ENCODE measurements at places on chromosomes 5 and 9.

DNA sequence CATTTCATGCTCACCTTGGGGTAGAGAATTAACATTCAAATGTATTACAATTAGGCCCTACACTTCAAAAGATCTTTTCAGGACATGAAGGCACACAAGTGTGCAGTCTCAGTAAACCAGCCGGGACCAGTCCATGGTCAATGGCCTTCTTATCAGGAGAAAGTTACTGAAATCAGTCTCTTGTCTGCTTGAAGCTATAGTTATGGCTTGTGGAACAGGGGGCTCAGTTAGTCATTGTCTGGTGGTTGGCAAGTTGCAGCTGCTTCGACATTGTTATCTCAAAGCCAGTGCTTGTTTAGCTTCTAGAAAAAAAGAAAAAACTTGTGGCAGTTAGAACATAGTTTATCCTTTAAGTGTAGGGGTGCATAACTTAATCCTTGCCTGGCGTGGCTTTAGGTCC, 213.1 kb upstream of the ACO1 start:
- no peak for DNase-seq

DNA sequence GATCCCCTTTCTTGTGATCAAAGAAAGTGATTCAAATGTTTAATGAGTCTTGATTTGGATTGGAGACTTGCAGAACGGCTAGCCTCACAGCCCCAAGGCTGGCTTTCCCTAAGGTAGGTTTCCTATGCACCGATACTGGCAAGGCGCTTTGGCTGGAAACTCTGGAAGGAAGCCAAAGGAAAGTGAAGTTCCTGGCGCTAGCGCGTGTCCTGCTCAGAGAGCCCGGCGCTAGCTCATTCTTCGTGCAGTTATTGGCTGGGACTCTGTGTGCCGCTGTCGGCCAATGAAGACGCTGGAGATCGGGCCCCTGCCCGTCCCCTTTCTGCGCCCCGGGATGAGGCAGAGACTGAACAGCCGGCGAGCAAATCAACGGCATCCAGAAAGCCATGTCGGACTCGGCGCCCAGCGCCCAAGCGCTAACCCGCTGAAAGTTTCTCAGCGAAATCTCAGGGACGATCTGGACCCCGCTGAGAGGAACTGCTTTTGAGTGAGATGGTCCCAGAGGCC, at the start of gene PCDHGC3:
TSS of gene PCDHGC3 (plus strand) at position 342 of the 507 bp plus-strand sequence. CDS start at position 493, 151 bp downstream.
- peak; percentile 96 for DNase-seq

DNA sequence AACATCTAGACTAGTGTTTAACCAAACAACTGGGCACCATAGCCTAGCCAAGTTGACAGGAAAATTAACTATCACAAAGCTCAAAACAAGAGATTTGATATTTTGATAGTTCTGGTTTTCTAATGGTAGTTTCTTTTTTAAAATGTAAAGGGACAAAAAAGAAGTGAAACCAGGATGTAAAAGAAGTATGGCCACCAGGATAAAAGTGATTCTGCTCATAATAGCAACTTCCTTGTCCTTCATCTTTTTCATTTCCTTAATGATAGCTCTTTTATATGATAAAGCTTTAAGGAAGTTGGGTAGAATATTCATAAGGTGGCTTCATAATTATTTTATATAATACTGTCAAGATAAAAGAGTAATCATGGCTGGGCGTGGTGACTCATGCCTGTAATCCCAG, 139.1 kb downstream of the BASP1 start:
- no peak for DNase-seq

GRCh38 chr5:1104327-1105006, 7.4 kb downstream of the SLC12A7 start:
- no peak for DNase-seq

DNA sequence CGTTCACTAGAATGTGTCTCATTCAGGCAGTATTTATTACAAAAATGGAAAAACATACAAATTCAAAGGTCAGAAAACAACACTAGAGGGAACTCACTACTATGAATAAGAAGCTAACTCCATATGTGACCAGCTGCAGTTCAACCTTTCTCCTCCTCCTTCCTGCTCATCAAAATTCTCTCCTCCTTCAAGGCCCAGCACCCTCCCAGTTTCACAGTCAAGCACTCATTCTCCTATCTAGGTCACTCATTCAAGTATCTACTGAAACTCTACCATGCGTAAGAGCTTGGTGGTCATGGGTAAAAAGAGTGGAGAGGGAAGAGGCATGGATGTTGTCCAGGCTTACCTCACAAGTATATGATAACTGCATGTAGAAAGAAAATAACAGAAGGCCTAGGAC, 27.7 kb downstream of the ECPAS start:
- no peak for DNase-seq

GRCh38 chr9:122213589-122214413, 15.0 kb downstream of the LHX6 start:
- DNase-seq: peak; percentile 59

DNA sequence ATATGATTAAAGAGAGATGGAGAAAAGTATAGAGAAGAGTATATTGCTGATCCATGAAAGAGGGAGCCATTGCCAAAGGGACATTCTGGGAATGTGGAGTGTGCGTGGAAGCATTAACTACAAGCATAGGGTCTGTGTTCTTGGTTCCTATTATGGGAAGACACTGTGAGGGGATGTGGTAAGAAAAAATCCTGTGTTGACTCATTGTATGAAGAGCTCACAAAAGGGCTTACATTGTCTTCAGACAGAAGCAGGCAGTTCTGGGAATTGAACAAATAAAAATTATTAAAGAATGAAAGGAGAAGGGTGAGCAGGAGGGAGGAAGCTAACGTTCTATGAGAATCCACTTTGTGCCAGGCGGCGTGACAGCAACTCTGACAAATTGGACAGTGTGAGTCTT, 250.4 kb upstream of the CHD1 start:
- no peak for DNase-seq

DNA sequence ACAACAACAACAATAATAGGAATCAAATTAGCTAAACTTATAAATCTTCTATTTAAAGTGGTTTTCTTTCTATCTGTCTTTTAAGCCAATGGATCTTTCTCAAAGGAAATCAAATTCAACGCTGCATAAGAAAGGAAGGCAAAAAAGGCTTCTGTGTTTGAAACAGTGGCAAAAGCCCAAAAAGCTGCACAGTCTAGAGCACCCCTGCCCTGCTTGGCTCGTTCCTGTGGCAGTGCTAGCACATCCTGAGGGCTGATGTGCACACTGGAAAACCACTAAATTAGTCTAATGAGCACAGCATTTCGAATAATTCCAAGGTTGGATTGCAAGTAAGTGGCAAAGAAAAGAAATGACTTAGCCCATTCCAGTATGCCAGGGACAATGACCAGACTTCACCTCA, 80.7 kb downstream of the AP3B1 start:
- no peak for DNase-seq

DNA sequence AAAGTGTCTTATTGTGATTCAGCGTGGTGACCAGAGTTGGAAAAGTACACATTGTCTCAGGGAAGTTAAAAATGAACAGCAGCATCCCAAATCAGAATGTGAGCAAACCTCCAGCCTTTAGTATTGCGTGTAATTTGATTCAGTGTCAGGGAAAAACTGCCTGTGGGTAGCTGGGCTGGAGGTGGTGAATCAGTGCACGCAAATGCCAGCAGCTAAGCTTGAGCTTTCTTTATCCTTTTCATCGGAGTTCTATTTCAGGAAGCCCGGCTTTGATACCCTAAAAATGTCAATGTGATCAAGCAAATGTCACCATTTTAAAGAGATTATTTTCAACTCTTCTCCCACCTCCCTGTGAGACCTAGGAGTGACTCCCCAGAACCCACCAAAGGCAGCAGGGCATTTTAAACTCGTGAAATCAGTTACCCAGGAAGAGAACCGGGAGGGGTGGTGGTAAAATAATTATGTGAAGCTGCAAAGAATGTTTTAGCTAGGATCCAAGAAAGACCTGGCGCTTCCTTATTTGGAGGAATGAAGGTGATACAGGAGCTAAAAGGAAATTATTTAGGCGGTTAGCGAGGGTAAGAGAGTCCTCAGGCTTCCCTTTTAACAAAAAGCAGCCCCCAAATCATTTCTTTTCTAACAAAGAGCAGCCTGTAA, 25.7 kb upstream of the C5orf47 start:
- peak; percentile 86 for DNase-seq

DNA sequence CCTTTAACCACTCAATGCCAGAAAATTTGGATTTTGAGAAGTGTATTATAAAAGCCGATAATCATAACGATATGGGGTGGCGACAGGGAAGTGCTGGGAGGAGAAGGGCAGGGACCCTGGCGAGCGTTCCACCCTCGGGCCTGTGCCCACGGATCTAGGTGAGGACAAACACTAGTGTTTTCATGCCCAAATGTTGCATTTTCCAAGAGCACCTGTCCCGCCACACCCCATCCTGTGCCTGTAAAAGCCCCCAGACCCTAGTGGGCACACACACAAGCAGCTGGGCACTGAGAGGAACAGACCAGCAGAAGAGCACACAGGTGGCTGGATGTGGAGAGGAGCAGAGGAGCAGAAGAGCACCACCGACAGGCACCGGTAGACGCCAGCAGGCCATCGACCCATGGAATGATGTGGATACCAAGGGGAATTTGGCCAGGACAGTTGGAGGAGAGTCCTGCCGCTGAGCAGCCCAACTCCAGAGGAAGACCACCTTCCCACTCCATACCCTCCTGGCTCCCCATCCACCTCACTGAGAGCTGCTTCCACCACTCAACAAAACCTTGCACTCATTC, 315.0 kb downstream of the EDIL3 start:
- no peak for DNase-seq

DNA sequence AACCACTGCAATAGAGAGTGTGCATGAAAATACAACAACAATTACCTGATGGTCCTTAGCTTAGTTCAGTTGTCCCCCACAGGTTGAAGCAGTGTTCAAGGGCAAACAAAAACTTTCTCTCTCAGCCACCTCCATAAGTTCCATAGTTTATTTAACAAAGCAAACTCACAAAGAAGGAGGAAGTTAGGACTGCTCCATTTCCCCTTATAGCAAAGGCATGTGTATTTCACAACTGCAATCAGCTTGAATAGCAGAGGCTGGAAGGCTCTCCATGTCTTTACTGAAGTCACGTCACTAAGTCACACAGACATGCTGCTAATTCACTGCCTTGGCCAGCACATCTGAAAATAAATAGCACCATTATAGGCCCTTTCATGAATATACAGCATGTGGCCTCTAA, 43.3 kb downstream of the DOCK8 start:
- no peak for DNase-seq

DNA sequence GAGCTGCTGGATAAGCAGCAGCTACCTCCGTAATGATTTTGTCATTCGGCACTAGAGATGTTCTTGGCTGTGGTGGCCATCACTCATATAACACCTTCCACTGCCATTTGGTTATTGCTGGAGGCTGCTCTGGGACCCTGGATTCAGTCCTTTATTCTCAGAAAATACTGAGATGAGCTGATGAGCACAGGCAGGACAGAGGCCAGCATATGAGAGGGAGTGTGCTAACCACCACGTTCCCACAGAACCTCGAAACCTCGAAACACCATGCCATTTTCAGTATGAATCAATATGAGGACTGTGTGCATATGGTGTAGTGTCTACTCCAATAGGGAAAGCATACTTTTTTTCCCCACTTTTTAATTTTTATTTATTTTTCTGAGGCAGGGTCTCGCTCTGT, 56.6 kb downstream of the ADAM19 start:
- DNase-seq: no peak

DNA sequence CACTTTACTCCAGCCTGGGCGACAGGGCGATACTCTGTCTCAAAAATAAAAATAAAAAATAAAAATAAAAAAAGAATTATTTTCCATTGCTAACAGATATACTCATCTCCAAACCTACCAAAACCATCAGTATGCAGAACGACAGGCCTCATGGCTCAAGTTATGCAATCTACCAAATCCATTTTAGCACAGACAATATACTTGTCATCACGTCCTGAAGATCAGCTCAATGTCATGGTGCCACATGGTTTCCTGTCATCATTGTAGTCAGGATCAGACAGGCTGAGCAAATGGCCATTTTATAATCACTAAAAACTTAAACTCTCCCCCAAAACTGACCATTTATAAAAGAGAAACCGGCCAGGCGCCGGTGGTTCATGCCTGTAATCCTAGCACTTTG, 69.1 kb downstream of the HABP4 start:
- DNase-seq: no peak

DNA sequence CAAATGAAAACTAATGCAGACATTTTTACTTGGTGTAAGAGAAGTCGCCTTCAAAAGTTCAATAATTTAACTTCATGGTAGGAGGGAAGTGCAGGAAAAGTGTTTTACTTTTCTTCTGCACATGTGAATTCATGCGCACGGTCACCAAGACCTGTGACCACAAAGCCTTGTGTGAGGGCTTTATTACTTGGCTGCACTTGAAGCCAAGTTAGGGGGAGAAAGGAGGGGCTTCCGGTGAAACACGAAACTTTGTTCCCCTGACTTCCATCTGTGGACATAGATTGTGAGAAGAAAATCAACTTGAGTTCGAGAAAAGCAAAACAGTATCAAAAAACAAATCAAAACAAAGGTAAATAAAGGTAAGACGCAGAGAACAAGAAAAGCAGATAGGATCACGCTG, 239.9 kb downstream of the ROR2 start:
- no peak for DNase-seq

GRCh38 chr9:89679581-89679980, 74.8 kb downstream of the GADD45G start:
- DNase-seq: no peak

GRCh38 chr5:129972465-129973141, 68.3 kb downstream of the CHSY3 start:
- no peak for DNase-seq

DNA sequence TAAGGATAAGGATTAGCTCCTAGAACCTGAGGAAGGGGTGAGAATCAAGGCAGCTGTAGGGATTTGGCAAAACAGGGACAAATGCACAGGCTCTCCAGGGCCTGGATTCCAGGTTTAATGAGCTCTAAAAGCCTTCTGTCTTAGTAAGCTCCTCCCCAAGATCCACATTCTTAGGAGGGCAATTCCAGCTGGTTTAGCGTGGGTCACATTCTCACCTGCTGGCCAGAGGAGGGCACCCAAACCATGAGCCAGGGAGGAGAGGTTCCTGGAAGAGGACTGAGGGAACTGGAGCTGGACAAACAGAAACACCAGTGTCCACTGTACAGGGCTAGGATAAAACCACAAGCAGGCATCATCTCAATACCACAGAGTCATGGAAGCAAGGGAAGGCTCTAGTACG, 480.0 kb downstream of the CCDC171 start:
- DNase-seq: peak; percentile 88

DNA sequence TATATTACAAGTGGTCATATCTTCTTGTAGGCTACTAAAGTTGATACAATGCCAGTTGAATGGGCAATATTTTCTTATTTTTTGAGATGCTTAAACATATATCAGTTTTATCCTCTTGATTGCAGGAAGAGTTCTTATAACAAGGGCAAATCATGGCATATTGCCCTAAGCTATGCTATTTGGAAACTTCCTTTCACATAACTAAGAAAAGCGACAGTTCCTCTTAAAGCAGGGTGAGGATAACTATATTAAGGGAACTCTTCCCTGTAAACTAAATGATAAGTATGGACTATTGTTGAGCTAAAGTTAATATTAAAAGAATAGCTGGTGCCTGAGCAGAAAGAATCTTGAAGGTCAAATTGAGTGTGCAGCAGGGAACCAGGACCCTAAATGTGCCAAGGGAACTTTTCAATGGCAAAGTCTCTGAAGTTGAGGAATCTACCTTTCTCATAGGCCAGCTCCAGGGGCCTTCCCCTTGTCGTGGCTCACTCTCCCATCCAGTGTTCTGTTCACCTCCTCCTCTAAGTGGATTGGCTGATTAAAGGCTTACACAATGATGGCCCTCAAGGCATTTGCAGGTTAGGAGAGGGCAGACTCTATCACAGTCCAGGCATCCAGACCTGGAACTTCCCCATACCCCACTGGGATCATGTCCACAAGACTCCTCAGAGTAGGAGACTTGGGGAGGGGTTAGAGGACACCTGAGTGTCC, 26.8 kb downstream of the FYB1 start:
- peak; percentile 26 for DNase-seq
